ACHN (cell line): ENCODE measurements at places on chromosomes 7 and 10.

DNA sequence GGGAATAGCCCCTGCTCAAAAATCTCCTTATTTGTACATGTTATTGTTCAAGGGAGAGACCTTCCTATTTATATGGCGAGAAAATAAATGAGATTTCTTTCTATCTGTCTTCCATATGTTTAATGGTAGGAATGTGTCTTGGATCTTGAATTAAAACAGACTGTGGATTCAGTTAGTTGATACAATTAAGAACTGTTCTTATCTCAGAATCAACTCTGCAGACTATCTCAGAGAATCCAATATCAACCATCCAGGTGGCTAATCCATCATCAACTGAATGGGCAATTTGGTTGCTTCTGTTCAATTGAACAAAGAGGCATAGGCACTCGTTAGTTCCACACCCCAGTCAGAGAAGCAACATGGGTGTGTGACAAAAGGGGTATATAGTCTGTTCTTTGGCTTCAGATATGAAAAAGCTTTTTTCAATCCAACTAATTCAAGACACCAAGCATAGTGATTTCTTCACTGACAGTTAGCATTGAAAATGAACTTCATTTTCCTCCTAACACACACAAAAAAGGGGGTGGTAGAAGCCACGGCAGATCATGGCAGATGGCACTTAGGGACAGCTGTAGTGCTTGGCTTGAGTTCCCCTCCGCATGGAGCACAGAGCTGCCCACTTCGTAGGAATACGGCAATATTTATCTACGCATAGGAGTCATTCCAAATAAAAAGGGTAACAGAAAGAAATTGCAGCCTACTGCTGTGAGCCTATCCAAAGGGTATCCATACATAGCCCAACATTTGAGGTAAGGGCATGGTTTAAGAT is 135.9 kb downstream of the KIAA1217 start:
- no peak for DNase-seq

DNA sequence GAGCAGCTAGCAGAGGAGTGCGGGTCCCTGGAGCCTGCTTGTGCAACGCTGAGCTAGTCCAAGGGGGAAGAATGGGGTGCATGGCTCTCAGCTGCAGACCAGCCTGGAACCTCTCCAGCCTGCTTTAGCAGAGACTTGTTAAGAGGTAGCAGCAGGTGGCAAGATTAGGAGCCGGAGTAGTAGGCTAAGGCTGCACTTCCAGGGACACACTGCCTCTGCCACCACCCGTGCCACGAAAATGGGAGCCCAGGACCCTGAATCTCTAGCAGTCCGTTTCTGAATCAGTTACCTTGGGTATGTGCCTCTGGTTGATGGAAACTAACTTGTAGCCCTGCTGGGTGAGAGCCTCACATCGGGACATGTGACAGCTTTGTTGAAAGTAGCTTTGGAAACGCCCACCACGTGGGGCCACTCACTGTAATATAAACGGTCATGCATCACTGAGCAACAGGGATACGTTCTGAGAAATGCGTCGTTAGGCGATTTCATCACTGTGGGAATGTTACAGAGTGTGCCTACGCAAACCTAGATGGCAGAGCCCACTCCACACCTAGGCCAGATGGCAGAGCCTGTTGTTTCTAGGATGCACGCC is 25.9 kb downstream of the HTRA1 start:
- no peak for DNase-seq

DNA sequence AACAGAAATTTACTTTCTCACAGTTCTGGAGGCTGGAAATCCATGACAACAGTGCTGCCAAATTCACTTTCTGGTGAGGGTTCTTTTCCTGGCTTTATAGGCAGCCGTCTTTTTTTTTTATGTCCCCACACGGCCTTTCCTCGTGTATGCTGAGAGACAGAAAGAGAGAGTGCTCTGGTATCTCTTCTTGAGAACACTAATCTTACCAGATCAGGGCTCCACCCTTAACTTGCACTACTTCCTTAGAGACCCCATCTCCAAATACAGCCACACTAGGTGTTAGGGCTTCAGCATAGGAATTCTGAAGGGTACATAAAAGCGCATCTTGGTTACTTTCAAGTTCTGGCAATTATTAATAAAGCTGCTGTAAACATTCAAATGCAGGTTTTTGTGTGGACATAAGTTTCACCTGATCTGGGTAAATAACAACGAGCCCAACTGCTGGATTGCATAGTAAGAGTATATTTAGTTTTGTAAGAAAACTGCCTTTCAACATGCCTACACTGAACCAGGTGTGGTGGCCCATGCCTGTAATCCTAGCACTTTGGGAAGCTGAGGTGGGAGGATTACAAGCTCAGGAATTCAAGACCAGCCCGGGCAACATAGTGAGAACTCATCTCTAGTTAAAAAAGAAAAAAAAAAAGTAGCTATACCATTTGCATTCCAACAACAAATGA is 8.2 kb upstream of the C1GALT1 start:
- no peak for DNase-seq

DNA sequence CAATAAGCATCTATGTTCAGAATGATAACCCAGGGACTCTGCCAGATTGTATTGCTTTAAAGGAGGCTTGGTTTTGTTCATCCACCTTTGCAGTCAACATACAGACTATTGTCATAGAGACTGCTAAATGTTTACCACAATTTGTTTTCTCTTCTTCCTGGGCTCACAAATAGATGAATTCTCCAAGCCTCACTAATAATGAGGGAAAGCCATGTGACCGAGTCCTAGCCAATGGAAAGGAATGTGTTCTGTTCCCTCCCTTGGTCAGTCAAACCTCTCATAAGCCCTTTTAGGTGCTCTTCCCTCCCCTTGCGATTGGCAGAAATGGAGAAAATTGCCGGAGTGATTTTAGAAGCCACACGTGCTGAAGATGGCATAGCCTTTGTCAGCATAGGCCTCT is 136.9 kb downstream of the RTKN2 start:
- no peak for DNase-seq

GRCh38 chr10:79608505-79609375 is 2.0 kb upstream of the SFTPA1 start:
- peak; percentile 46 for DNase-seq
